ENCODE measurements at places on chromosomes 4 and X.

DNA sequence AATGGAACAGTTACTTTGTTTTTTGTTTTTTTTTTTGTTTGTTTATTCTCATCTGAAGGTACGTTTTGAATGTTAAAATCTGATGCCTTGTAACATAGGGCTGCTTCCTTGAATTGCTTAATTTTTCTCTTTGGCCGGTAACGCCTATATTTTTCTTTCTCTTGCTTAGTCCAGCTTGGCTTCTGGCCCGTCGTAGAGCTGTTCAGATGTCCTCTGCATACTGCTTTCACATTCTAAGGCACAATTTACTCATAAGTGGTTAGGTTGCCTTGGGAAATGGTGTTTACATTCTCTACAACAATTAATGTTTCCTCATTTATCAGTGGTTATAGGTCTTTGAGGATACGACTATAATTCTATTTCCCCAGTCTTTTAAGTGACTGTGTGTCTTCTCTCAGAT is 7.9 kb downstream of the NONO start:
- DNase-seq, result no peak

- DNase-seq, result no peak
These were observed 342.5 kb upstream of the NDST3 start for GRCh38 chr4:117691572-117692351.

DNA sequence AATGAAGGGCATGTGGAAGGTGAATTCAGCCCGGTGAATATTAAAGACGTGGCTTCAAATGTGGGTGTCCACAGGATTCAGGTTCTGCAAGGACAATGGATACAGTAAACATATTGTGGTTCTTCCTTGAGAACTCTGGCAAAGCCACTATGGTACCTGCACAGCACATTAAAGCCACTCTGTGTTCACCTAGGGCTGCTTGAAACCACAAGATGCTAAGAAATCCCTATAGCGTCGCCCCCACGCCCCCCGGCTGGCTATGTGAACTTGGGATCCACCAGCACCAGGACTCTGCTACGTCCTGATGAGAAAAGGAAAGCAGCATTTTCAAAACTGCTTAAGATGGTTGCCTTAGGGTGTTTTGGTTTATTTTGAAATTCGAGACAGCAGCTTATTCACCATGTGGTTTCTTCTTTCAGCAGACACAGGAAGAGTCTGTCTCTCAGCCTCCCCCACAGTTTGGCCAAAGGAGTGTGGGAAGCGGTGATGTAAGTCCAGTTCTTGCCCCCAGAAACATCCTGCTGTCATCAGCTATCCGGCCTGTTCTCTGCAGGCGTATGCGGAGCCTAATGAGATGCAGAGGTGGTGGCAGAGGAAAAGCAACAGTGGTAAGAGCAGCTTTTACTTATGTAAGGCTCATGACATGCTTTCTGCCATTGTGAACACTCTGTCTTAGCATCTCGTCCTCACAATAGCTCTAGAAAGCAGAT is 111.5 kb downstream of the AFAP1 start:
- peak; percentile 28 for DNase-seq

- no peak for DNase-seq
These were observed 158.3 kb downstream of the DMD start for GRCh38 chrX:33053001-33053400.

- no peak for DNase-seq
These were observed 64.0 kb upstream of the WDR1 start for GRCh38 chr4:10180603-10180926.

DNA sequence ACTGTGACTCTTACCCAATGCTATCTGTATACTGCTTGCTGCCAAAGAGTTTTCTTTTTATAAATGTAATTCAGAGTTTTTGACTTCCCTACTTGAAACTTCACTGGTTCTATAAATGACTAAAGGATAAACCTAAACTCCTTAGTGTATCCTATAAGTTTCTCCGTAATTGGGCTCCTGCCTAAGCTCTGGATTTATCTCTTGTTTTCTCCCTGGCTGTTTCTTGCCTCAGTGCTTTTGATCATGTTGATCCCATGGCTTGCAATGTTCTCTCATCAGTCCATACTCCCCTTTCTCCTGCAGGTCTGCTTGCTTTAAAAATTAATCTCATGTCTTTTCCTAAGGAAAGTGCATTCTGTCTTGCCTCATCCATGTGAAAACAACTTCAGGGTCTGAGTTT is 1543.1 kb upstream of the IGFBP7 start:
- no peak for DNase-seq

- no peak for DNase-seq
These were observed 56.5 kb upstream of the ANKRD17 start for GRCh38 chr4:73315091-73315490.

GRCh38 chr4:35164063-35164462 is 1080.3 kb downstream of the ARAP2 start:
- no peak for DNase-seq

DNA sequence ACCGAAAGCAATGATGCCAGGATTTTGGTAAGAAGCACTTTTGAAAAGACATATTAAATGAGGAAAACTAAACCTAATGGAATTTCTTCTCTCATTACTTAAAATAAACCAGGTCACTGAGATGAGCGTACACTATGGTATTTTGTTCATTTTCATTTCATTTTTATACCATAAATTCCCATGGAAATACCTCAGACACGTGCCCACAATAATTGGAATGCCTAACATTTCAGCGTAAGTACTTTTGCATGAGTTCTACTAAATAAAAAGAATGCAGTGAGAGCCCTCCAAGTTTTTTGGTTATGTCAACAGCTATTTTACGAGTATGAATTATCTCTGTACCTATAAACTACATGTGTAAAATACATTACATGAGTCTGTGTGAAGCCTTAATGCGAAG is 3.2 kb downstream of the CAMK2D start:
- no peak for DNase-seq

GRCh38 chr4:107380190-107380589 is 339.8 kb downstream of the PAPSS1 start:
- no peak for DNase-seq

DNA sequence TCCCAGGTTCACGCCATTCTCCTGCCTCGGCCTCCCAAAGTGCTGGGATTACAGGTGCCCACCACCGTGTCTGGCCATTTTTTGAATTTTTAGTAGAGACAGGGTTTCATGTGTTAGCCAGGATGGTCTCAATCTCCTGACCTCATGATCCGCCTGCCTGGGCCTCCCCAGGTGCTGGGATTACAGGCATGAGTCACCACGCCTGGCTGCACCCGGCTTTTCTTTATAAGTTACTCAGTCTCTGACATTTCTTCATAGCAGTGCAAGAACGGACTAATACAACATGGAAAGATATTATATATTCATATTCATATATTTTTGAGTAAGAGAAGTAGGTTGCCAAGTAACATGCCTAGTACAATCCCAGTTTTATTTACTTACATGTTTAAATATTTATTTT is 22.9 kb downstream of the SHROOM3 start:
- no peak for DNase-seq

GRCh38 chr4:60266505-60266904 is 933.6 kb upstream of the ADGRL3 start:
- DNase-seq, result no peak

GRCh38 chr4:148674876-148675275 is 232.7 kb upstream of the NR3C2 start:
- no peak for DNase-seq

- DNase-seq, result no peak
These were observed 21.6 kb downstream of the TRPC3 start for GRCh38 chr4:121930304-121930703.

DNA sequence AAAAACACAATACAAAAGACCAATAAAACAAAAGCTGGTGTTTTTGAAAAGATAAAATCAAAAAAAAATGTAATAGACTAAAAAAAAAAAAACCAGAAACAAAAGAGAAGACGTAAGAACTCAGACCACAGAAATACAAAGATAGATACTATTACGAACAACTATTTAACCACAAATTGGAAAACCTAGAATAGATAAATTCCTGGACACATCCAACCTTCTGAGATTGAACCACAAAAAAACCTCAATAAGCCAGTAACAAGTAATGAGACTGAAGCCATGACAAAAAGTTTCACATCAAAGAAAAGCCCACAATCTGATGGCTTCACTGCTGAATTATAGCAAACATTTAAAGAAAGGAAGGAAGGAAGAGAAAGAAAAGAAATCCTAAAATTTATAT is 16.2 kb downstream of the RCHY1 start:
- DNase-seq, result no peak

DNA sequence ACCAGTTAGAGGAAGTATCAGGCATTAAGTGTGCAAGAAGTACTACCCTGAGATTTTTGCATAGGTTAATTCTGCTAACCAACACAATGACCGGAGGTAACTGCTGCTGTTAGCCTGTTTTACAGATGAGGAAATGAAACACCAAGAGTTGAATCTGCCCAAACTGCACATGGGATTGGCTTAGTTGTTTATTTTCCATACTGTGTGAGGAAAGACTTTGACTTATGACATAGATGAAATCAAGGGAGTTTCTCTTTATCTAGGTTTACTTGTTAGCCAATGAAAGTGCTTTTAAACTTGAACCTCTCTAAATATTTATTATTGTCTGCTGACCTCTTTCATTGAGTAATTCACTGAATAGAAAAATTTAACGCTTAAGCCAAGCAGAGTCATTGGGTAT is 10.3 kb downstream of the GUCY1B1 start:
- DNase-seq, result no peak

DNA sequence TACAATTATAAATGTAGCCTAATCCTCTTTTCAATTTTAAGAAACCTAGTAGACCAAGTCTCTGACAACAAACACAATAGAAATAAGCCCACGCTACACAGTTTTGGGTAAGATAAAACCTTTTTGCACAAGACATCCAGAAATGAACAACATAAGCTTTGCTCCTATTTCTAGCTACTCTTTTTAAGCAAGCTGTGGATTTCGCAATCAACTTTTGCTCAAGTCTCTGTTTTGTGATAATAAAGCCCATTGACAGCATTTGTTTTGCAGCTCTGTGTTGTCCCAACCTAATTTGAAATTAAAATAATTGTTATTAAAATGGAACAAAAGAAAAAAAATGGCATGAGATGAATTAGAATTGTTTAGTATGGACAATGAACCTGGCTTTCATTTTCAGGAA is 287.9 kb upstream of the PUDP start:
- DNase-seq, result no peak

- no peak for DNase-seq
These were observed 36.3 kb downstream of the SOD3 start for GRCh38 chr4:24831637-24832036.

GRCh38 chrX:17535229-17535628 is 160.2 kb downstream of the NHS start:
- peak; percentile 11 for DNase-seq

DNA sequence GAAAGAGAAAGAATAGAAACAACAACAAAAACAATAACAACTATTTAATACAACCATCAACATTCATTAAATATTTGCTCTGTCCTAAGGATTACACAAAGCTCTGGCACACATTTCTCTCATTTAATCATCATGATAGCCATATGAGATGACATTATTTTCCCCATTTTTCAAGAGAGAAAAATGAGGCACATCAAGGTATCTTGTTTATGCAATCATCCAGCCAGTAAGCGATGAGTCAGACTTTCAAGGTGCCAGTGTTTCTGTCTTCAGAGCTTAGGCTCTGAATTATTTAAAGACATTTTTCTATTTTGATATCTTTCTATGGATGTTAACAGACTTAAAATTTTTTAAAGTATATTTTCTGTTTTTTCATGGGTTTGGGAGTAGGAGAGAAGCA is 541.8 kb upstream of the SMIM31 start:
- DNase-seq, result no peak

DNA sequence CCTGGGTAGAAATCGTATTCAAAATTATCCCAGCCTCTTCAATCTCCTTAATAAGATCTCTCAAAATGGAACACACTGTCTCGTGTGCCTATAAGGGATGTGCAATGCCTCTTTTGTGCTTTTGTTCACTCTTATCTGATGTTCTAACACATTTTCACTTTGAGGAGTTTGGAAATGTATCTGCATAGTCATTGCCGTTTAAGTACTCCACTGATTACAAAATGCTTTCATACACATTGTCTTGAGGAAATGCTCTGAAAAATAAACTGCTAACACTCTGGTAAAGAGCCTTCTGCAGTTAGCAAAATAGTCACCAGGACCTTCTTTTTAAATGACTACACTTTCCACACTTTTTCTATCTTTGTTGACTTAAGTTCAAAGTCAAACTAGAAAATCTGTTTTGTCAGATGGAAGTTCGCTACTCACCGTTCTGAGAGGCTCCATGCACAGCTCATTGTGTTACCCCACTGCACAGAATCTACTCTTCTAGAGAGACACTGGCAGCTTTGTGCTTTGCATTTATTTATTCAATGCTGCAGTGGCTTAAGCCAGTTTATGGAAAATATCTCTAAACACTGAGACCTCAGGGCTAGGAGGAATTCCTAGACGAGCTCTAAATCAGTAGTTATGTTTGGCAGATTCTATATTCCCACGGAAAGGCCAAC is 159.0 kb downstream of the CHIC2 start:
- no peak for DNase-seq

DNA sequence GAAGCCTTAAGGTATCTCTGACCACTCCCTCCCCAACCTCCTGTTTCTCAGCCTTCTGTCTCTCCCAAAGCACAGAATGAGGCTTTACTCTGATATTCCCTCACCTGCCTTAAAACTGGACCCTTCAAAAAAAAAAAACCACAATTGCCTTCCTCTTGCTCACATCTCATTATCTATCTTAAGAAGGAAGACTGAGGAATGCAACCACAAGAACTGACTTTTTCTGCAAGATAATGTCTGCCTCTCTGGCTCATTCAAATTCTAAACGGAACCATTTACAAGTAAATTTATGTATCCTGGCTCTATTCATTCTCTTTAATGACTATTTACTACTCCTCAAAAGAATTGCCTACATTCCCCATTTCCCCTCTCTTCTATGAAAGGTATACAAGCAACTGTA is 545.5 kb upstream of the HTR2C start:
- no peak for DNase-seq

GRCh38 chrX:46165411-46165810 is 379.8 kb downstream of the ZNF674 start:
- no peak for DNase-seq

DNA sequence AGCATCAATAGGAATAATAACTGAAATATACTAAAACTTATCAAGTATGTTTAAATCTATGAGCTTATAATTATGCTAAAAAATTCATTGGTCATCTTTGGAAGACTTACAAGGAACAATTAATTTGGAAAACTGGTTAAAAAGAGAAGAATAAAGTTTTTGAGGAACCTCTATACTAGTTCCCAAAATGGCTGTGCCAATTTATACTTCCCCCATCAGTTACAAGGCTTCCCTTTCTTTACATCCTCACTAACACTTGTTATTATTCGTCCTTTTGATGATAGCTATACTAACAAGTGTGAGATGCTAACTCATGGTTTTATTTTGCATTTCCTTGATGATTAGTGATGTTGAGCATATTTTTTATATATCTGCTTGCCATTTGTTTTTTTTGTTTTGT is 17.1 kb downstream of the OGT start:
- DNase-seq, result no peak

- DNase-seq, result no peak
These were observed 95.6 kb upstream of the METTL14 start for GRCh38 chr4:118589471-118590055.

Data from activated T-cell treated with anti-CD3 and anti-CD28 coated beads for 4 hours (primary cell).